ENCODE measurements at places on chromosomes 3 and 15. TPM values are rescaled to one million over a fixed set of nuclear protein-coding genes. Genes with fewer than 3 reads are reported as not detected.

GRCh38 chr3:80553211-80553610, 785.4 kb upstream of the ROBO1 start:
- DNase-seq, result no peak

DNA sequence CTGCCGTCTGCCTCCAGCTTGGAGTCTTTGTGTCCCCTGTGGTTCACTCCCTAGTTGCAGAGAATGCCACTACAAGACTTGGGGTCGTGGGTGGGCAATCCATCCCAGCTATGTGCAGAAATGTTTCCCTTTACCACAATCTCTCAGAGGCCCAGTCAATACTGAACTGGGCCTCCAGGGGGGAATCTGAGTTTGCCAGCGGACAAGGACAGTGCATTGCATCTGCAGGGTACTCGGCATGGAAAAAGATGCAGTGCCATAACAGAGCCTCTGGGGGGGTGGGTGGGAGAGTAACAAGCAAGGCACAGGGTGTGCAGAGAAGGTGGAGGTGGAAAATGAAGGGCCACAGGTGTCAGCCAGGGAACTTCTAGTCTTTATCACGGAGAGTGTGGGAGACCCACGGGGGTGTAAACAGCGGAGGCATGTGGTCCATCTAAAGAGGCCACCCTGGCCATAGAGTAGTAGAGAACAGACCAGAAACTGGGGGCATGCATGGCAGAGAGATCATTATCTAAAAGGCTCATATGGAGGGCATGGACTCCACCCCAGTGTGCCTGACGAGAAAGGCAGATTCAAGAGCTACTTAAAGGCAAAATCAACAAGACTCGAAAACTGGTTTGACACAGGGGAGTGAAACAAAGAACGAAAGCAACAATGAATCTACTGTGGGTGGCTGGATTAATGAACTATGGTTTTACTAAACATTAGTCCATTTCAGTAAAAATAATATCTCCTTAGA, 182.4 kb downstream of the ANXA2 start:
- no peak for DNase-seq

DNA sequence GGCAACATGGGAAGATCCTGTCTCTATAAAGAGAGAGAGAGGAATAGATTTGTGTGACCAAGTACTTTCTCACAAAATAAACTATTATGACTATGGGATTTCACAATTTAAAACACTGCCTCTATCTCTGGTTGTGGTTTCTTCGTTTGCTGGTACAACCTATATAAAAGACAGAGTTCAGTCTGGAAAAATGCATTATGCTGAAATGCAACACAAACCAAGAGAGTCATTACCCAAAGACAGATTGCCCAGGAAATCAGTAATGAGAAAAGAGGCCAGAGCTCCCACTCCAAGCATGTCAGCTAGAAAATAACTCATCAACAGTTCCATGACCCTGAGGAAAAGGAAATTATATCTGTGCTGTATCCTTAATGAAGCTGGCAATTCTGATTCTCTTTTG, 23.2 kb downstream of the GPR176 start:
- DNase-seq, result no peak

RASGRF1 gene
- total RNA-seq, result 4.5 TPM

GRCh38 chr3:183385698-183386613, 42.5 kb downstream of the MCF2L2 start:
- DNase-seq, result peak; percentile 12

- DNase-seq, result peak; percentile 19
Observed at GRCh38 chr15:33234020-33234461, 39.5 kb upstream of the FMN1 start.

CCR4 gene
- under 0.01 TPM for total RNA-seq

- DNase-seq, result no peak
Observed at GRCh38 chr3:102718651-102719050, 283.8 kb downstream of the ZPLD1 start.

DNA sequence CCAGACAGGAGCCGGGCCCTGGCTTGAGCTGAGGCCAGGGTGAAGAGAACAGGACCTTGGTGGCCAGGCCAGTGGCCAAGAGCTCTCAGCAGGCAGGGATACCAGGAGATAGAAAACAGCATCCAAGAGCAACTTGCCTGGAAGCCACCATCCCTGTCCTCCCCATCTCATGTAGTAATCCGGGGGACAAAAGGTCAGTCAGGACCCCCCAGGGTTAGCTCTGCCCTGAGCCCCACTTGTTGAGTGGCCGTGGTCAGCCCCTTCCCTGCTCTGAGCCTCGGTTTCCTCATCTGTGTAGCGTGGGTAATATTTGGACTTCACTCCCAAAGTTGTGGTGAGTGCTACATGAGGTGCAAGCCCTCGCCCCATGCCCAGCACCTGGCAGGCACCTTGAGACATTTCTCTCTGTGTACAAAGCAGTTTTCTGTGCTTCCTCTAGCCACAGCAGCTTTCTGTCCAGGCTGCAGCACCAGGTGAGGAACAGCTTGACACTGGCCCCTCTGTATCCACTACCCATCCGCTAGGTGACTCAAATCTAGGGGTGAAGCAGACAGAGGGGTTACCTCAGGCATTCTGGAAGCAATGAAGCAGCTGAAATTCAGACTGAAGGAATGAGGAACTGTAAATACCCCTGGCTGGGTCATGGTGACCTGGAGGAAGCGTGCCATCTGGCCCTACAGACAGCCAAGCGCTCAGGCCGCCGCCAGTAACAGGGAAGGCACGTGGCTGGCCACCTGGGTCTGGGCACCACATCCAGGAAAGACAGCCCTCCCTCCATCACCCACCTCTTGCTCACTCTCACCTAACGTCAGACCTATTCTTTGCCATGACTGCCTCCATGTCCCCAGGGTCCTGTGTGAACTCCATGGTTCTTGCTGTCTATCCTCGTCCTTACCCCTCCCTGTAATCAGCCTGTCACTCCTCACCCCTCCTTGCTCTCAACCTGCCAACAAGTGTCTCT, 6.7 kb downstream of the CISH start:
- no peak for DNase-seq

DAPK2 gene
- 0.82 TPM for total RNA-seq
